Stimulated activated CD8-positive, alpha-beta memory T cell treated with anti-CD3 and anti-CD28 coated beads, Interleukin-4, amount 100 ng/mL, for 1 hour (primary cell): ENCODE measurements at places on chromosomes 3 and 15.

- DNase-seq = no peak
Measured at GRCh38 chr3:138418601-138419206, 15.7 kb upstream of the ESYT3 start.

DNA sequence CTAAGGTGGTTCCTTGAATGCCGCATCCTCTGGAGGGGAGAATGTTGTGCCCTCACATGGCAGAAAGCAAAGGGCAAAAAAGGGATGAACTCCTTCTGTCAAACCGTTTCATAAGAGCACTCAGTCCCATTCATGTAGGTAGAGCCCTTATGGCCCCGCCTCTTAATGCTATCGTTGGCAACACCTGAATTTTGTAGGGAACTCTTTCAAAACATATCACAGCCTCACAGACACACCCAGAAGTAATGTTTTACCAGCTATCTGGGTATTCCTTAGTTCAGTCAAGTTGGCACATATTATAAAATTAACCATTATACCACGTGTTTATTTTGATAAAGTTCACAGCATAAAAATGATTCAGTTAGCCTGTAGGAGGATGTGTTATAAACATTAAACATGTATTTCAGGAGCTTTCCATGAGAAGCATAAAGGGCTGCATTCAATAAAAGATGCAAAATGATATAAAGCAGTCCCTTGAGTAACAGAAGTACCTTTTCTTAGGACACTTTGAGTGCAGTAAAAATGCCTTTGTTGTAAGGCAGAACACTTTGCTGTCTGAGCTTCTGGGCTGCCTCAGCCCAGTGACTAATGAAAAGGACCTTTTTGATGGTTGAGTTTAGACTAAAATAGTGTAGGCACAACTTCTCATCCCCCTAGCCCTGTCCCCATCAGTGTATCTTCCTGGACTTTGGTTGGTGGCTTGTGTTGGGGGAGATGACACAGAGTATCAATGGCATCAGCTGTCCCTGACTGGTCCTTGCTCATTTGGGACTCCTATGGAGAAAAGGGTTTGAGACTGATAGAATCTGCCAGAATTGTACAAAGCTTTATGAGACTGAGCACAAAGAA is 263.5 kb upstream of the TPRG1 start:
- DNase-seq = no peak

- DNase-seq = no peak
Measured at GRCh38 chr3:35254917-35255316, 384.4 kb upstream of the ARPP21 start.

DNA sequence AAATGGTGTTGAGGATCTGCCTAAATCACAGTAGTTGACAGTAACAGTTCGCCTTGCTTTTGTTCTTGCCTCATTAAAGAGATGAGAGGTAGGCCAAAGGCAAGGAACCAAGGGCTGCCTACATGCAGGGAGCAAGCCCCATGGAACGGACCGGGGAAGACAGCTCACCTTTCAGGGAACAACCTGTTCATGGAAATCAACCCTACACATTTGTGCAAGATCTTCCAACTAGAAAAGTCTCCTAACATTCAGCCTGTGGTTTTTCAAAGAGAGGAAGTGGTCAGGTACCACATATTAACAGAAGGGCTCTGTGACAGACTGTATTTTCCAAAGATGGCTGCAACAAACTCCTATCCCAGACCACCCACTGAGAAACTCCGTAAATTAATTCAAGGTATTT is 1031.8 kb upstream of the NR2F2 start:
- no peak for DNase-seq

GRCh38 chr3:144831955-144832716 is 860.5 kb downstream of the DIPK2A start:
- no peak for DNase-seq

DNA sequence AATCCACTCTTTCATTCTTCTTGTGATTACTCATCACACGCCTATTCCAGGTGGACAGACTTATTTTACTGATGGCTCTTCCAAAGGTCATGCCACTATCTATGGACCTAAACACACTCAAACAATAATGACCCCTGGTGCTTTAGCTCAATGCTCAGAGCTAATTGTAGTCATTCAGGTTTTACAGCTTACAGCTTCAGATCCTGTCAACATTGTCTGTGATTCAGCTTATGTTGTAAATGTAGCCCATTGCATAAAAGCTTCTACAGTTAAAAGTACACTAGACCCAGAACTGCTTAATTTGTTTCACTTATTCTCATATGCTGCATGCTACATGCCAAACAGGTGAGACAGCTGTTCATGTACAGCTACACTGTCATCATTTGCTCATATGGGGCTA is 49.2 kb downstream of the LSM3 start:
- DNase-seq = no peak

- DNase-seq = no peak
Measured at GRCh38 chr15:42121682-42122081, 27.3 kb upstream of the PLA2G4D start.

GRCh38 chr3:159829539-159830227 is 159.0 kb upstream of the IL12A start:
- no peak for DNase-seq

DNA sequence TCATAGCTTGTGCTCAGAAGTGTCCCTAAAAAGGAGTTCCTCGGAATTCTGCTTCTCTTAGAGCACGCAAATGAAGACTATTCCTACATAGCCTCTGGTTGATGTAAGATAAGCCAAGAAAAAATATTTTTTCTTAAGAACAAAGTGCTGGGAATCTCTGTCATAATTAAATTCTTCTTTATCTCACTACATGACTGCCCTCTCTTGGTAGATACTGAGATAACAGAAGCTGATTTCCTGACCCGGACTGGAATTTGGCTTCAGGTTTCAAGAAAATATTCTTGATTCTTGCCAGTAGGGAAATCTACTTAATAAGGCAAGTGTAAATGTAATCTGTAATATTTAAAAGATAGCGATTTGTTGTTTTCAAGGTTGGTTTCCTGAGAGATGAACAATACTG is 31.3 kb upstream of the SETMAR start:
- DNase-seq = no peak

- no peak for DNase-seq
Measured at GRCh38 chr3:81516042-81516441, 245.4 kb downstream of the GBE1 start.

DNA sequence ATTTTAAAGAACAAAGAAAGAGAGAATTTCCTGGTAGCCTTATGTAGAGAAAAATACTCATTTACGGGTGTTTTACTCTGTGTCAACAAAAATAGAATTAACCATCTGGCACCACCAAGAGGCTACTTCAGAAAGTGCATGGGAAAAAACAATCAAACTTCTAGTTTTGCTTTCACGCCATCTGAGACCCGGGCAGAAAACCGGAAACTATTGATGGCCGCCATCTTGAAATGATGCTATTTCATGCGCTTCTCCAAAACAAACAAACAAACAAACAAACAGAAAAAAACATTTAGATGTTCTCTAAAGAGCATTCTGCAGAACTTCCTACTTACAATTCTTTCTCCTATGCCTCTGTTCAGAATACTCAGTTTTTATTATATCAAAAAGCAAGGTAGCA is 49.4 kb upstream of the SYNPR start:
- DNase-seq = no peak

GRCh38 chr15:62253294-62253693 is 88.2 kb upstream of the C2CD4B start:
- no peak for DNase-seq

DNA sequence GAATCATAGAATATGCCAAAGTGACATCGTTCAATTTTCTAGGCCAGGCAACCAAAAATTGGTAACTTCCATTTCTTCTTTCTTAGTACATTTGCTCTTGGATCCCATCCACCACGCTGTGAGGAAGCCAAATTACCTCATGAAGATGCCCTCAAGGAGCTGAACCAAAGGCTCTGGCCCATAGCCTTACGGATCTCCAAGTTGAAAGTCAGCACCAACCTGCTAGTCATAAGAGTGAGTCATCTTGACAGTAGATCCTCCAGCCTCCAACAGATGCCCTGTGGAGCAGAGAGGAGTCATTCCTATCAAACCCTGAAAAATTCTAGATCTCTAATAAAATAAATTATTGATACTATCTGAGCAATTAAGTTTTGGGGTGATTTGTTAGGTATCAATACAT is 322.5 kb upstream of the COL8A1 start:
- no peak for DNase-seq

DNA sequence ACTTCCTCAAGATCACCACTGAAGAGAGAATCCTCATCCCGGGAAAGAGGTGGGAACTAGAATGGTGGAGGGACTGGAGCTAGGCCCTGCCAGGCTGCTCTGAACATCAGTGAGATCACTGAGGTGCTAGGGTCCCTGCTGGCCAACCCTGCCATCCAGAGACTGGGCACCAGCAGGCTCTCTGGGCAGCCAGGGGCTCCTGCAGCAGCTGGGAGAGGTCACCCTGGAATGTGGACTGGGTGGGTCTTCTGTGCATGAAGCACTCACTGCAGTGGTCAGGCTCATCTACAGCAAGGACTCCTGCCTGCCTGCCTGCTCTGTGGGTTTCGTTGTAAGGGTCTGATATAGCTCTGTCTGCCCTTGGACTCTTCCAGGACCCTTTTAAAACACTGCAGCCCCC is 24.9 kb downstream of the ALS2CL start:
- DNase-seq = no peak

DNA sequence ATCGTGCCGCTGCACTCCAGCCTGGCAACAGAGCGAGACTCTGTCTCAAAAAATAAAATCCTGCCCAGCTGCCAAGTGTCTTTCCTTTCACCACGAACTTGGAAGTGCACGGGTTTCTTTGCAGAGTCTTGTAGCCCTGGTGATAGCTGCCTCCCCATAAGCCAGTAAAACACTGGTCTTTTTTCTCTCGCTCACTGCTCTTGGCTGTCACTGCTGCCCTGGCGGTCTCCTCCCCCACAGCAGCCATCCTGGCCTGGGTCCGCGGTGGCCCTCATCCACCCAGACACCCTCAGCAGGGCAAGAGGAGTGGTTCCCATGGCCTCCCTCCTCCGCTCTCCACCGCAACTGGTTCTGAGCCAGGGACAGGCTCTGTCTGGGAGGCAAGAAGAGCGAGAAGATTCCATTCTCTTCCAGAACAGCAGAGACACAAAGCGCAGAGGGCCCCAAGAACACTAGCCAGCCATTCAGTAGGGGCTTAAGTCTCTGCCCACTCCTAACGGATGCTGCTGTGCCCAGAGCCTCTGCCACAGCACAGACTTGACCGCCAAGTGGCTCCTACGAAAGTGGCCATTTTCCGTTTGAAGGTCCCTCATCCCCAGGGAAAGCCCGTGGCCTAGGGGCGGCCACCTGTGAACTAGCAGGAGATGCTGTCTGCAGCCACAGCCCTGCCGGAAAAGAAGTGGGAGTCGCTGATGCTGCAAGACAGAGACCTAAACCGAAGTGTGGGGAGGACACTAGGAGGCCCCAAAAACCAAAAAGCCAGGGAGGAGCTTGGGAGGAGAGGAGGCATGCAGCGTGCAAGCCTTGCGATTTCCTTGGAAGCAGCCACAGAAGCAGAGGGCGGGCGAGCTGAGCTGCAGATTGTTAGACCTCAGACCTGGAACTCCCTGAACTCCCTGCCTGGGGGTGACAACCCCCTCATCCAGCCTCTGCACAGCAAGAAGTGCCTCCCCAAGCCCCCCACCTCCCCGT is 44.1 kb downstream of the KLHL25 start:
- DNase-seq = no peak

- no peak for DNase-seq
Measured at GRCh38 chr3:23239211-23240068, 36.3 kb downstream of the UBE2E2 start.

GRCh38 chr3:105714453-105714852 is 154.4 kb downstream of the CBLB start:
- no peak for DNase-seq

DNA sequence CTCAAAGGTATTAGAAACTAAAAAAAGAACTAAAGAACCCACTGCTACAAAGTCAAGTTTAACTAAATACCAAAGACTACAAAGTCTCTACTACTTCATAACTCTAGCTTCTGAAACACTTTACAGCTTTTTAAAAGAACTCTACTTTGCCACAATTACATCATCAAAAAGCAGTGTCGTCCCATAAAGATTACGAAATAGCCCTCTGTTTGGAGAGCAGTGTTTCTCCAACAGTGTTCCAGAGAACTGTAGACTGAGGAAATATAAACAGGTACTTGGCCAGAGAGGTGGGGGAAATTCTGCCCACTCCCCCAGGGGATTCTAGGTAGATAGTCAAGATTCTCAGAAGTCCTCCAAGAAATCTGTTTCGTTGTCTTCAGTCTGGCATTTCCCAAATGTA is 225.6 kb downstream of the PDZRN3 start:
- DNase-seq = no peak

- no peak for DNase-seq
Measured at GRCh38 chr3:17087509-17087908, 202.8 kb downstream of the PLCL2 start.

GRCh38 chr3:9067352-9067975 is 104.2 kb upstream of the RAD18 start:
- DNase-seq = no peak

- DNase-seq = no peak
Measured at GRCh38 chr15:23497710-23498111, 50.7 kb upstream of the GOLGA6L2 start.

- no peak for DNase-seq
Measured at GRCh38 chr3:10010421-10010877, 15.8 kb upstream of the FANCD2 start.

- no peak for DNase-seq
Measured at GRCh38 chr3:49098429-49098828, 4.6 kb upstream of the QRICH1 start.

- DNase-seq = no peak
Measured at GRCh38 chr3:158718490-158719170, 13.6 kb downstream of the RARRES1 start.

GRCh38 chr3:134430950-134431445 is 54.8 kb downstream of the ANAPC13 start:
- no peak for DNase-seq

- DNase-seq = no peak
Measured at GRCh38 chr3:9248522-9249271, 749 bp downstream of the SRGAP3 start.

DNA sequence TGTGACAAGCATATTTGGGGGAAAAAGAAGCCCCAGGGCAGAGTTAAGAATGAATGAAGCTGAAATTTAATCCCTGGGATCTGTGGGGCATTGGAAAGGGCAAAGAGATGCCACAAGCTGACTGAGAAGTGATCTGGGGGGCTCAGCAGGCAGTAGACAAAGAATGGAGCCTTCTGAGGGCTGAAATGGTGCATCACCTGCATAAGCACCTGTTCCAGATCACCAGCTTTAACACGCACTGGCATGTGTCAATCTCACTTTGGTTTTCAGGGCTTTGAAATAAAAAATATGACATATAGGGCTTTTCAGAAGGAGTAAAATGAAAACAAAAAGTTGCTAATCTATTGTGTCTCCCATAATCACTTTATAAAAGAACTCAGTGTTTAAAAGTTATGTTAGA is 210.8 kb upstream of the ARHGEF26 start:
- DNase-seq = no peak

- DNase-seq = no peak
Measured at GRCh38 chr3:17639257-17639656, 103.2 kb downstream of the TBC1D5 start.

DNA sequence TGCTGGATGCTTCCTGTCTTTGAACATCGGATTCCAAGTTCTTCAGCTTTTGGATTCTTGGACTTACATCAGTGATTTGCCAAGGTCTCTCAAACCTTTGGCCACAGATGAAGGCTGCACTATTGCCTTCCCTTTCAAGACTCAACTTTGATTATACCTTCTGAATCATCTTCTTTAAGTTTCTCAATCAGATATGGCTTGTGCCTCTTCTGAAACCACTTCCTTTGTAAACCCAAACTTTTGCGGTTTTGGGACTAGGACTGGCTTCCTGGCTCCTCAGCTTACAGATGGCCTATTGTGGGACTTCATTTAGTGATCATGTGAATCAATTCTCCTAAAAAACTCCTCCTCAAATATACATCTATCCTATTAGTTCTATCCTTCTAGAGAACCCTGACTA is 47.1 kb upstream of the CADPS start:
- DNase-seq = no peak
